ENCODE measurements at places on chromosomes 12 and 14.

DNA sequence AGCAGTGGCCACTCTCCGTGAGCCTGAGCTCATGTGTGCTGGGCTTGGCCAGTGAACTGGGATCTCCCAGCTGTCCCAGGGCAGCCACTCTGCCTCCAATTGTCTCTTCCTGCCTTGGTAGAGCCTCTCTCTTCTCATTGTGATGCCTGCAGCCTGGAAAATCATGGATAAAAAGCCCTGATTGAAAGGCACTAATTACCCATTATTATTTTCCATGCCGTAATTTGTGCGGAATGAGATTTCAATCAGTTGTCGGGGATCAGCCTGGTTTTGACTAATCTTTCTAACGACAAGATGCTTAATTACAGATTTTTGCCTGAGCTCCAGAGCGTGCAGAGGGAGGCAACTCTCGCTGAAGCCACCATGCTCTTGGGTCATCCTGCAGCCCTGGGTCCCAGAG, 52.7 kb downstream of the ESRRB start:
- DNase-seq = no peak

- DNase-seq = no peak
Observed at GRCh38 chr12:118145113-118145797, 9.3 kb downstream of the PEBP1 start.

- no peak for DNase-seq
Observed at GRCh38 chr12:113322343-113322742, 12.6 kb downstream of the SLC8B1 start.

DNA sequence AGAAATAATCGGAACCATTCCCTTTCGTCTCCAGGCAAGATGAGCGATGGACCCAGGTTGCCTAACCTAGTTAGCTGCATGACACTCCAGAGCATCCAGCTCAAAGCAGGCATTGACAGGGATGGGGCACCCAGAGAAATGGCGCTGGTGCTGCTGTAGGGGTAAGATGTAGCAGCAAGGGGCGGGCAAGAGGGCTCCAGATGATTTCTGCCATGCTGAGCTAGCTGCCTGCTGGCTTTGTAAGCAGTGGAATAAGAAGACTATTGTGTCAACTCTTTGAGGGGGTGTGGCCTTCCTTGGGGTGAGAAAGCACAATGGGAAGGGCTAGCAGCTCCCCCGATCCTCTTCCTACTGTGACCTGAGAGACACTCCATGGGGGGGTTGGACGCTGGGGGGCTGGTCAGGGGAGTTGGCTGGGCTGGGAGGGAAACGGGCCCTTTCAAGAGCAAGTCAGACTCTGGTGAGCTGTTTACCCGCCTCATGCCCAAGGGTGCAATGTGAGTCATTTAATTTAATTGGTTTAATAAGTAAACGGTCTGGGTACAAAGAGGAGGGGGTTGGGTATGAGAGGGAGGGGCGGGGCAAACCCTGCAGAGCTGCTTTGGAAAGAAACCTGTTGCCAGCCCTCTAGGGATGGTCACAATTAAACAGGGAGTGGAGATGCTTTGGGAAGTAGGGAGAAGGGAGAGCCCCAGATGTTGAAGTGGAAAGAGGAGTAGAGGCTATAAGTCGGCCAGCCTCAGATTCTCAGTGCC, 50.5 kb downstream of the B4GALNT3 start:
- DNase-seq = peak; percentile 82

DNA sequence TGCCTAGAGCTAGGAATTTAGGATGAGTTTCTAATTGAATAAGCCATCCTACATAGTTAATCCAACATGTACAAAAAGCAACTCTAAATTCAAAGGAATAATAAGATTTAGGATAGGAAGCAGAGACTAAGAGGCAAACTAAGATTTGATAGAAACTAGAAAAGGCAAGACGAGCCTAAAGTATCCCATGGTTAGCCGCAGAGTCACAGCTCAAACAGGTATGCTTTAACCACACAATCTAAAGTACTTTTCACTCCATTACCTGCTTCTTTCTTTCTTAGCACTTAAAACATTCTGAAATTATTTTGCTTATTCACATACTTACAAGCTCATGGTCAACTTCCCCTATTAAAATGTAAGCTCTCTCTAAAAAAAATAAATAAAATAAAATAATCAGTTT, 51.8 kb downstream of the OTOGL start:
- DNase-seq = no peak

DNA sequence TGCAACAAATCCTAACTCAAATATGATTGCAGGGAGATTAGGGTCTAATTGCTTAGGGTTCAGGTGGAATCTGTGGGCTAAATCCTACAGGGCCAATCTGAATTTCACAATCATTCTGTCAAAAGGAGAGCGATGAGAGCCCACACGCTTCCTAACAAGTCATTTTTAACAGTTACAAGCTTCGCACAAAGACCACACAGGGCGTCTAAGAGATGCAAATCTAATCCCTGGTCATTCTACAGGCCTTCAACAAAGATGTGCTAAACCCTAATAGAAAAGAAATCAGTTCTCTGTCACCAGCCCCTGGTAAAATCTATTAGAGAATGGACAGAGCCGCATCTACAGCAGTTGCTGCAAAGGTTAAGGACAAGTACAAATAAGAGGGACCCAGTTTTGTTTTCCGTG, 15.3 kb downstream of the NKX2-1 start:
- no peak for DNase-seq

GRCh38 chr12:13609894-13610679, 371.3 kb downstream of the GRIN2B start:
- no peak for DNase-seq

DNA sequence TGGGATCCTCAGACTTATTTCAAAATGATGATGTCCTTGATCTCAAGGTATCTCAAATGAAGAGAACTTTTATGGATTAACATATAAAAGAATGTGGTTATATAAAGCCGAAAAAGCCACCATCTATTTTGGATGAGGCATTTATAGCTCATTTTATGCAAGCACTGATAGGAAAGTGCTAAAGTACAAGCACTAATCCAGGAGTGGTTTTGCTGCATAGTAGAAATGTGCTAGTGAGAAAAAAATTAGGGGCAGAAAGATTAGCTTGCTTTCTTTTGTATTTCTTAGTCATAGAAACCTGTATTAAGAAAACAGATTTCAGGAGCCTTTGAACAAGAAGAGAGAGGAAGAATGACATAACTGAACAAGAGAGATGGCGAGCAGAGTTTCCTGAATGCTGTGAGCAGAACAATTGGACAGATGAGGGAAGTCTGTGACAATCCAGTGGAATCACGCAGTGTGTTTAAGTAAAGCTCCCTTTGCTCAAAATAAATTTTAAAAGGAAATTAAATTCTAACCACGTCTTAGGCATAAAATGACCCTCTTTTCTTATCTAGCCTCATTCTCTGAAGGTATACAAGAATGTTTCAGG, 238.2 kb upstream of the NOVA1 start:
- no peak for DNase-seq

- no peak for DNase-seq
Observed at GRCh38 chr14:50612806-50613205, 52.9 kb downstream of the ATL1 start.

DNA sequence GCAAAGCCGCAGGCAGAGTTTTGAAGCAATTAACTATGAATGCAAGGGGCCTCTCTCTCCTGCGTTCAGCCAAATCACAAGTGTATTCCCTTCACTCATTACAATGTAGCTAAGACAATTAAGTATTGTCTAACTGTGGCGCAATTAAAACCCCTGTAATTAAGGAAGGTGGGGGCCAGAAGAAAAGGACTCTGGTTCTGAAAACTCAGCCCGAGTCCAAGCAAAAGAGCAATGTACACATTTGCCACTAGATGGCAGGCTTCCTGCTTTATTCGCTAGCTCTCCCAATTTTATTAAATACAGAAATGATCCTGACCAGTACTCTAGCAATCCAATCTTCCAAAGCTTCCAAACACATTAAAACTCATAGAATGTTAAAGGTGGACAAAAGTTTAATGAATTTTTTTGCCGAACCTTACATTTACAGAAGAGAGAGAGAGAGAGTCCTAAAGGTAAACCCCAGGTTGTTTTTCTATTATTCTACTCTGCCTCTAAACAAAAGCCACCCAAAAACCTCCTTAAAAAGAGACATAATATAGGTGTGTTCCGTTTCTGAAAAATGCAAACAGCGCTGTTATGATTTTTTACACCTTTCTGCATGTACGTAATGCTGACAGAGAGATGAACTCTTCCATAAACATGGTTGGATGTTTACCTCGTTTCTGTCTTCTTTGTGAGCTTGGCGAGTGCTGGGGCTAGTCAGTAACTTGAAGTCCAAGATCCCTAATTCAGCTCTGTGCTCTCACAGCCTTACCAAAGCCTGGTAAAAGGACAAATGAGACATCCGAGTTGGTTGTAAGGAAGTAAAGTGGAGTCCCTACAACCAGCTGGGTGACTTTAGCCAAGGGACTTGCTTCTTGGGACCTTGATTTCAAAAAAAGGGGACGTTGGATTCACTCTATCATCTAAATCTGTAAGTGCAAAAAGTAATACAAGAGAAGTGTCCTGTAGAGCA, 50.9 kb upstream of the VASH1 start:
- DNase-seq = peak; percentile 43
